ENCODE measurements at places on chromosomes 2 and 18.

GRCh38 chr2:97742381-97742847 is 29.0 kb downstream of the ZAP70 start:
- DNase-seq, result no peak

DNA sequence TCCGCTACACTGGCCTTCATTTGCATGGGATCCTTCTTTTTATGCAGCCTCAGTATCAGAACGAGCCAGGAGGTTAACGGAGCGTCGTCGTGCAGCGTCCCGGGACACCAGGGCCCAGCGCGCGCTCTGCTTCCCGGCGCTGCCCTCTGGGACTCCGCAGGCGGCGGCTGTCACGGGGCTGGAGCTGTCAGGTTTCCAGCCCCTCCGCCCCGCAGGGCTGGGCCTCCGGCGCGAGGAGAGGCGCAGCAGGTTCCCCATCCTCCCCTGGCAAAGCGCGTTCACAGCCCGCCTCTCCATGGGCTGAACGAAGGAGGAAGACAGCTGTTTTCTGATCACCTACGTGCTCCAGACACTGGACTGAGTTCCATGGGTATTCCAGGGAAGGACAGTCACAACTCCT is 12.5 kb upstream of the PAX8 start:
- no peak for DNase-seq

DNA sequence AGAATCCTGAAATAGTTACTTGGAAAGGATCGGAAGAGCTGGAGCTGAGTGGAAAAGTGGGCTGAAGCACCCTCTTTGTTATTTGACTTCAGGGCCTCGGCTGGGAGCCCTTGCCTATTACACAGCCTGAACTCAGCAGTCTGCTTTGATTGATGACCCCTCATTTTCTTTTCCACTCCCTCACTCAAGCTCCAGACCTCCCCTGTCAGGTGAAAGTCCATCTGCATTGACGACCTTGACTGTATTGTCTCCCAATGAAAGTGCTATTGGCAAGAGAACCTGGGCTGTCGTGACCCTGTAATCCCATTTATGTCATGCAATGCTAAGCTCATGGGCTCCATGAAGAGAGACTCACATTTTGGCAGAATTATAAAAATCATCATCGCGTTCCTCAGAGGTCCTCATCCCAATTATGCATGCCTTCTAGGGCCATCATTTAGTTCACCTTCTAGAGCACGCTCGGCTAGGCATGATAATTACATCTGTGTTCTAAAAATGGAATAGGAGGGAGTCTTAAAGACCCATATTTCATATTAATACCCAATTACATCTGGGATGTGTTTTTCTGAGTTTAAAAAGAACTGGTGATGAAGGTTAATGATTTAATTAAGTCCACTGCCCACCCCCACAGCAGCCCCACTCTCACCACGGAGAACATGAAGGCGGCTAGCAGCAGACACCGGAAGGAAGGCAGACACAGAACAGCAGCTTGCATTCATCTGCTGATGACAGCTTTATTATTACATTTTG is 472.5 kb downstream of the PID1 start:
- DNase-seq, result no peak

GRCh38 chr2:164711766-164712138 is 90.5 kb upstream of the GRB14 start:
- no peak for DNase-seq

- DNase-seq, result peak; percentile 3
Measured at GRCh38 chr18:27298214-27298804, 113.2 kb upstream of the CHST9 start.

DNA sequence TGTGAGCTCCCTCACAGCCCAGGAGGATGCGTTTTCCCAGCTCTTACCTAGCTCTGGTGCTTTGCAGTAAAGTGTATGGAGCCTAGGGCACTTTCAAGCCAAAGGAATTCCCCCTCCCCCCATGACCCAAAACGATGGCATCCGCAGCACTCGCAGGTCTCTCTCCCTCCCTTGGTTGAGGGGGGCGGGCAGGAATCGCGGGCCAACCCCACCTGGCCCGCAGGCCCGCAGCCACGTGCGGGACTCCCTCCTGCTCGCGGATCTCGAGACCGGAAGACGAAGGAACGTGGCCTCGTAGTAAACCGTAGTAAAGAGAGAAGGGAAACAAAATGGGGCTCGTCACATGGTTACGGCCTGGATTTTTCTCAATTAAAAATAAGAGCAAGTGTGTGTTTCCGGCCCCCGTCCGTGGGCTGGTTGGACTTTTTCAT is 8.5 kb downstream of the IRS1 start:
- no peak for DNase-seq

GRCh38 chr2:28895189-28895893 is 874 bp downstream of the WDR43 start:
- DNase-seq, result no peak

- no peak for DNase-seq
Measured at GRCh38 chr2:56333812-56334485, 150.2 kb downstream of the CCDC85A start.

GRCh38 chr2:694174-694573 is 17.0 kb upstream of the TMEM18 start:
- DNase-seq, result no peak

GRCh38 chr18:76875390-76876325 is 53.3 kb downstream of the ZNF236 start:
- no peak for DNase-seq

- DNase-seq, result no peak
Measured at GRCh38 chr18:65547046-65547445, 203.8 kb upstream of the CDH7 start.

Measured in putamen (tissue), 1 donor.